ENCODE measurements at places on chromosomes 11 and 22.
A peak's percentile ranks its signal among the peaks of the same experiment; 100 is the strongest.

- no peak for DNase-seq
These were observed 43.6 kb upstream of the FTH1 start for GRCh38 chr11:62010935-62011528.

GRCh38 chr22:37661160-37661924 lies 2.8 kb downstream of the PDXP start:
- no peak for DNase-seq

DNA sequence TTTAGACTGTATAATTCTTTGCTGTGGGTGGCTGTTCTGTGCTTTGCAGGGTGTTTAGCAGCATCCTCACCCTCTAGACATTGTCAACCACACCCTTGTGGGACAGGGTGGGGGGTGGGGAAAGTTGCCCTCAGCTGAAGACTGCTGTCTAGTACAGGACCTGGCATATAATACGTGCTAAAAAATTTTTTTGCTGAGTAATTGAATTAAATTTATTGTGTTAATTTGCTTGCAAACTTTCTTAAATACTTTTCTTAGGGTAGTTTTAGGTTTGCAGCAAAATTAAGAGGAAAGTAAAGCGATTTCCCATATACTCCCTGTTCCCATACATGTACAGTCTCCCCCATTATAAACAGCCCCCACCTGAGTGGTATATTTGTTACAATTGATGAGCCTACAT lies 268.5 kb downstream of the SOX6 start:
- no peak for DNase-seq

DNA sequence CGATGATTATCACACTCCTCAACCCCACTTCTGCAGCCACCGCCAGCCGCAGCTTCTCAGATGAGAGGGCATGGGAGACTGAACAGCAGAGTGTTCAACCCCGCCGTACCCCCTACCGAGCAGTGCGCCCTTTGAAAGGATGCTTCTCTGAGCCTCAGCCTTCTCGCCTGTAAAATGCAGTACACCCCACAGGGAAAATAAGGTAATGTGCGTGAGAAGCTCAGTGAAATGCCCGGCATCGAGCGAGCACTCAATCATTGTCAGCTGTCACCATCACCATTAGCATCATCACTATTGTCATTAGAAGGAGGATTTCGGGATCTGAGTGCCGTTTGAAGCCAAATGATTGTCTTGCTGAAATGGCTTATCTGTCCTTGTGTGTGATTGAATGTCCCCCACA lies 13.6 kb downstream of the TRIM29 start:
- DNase-seq = no peak

DNA sequence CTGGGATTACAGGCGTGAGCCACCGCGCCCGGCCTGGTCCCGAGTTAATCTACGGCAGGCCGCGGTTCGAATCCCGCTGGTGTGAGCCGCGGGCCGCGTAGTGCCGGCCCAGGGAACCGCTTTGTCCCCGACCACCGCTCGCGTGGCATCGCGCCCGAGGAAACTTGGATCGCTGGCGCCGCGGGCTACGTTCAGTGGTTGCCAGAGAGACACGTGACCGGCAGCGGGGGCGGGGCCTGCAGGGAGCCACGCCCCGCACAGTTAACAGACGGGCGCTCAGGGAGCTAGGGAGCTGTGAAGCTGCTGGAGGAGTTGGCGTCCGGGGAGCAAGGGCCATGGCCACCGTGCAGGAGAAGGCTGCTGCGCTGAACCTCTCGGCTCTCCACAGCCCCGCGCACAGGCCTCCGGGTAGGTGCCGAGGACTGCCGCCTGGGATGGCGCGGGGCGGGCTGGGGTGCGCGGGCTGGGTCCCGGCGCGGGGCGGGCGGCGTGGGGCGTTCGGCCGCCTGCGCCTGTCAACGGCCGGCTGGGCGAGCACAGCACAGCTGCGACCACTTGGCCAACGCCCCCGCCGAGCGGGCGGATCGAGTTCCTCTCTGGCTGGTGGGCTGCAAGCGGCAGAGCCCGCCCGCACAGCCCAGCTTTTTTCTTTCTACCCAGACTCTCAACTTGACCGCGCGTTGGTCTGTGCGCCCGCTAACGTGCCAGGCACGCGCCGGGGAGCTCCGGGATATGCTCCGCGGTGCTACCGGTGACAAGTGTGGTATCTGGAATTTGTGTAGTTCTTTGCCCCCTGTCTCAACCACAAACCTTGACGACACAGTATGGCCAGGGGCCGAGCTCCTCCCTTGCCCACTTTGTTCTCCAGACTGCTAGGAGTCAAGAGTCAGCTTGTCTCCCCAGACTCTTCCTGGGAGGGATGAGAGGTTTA lies at the start of gene DEPDC7:
Gene DEPDC7 (plus strand): TSS at position 258 of the 931 bp plus-strand sequence. CDS start 78 bp downstream, at position 336.
- peak; percentile 72 for DNase-seq

- DNase-seq = no peak
These were observed 150.9 kb downstream of the CACNA1I start for GRCh38 chr22:39721206-39722031.

GRCh38 chr22:50626314-50626849 lies 1.6 kb downstream of the ARSA start:
- no peak for DNase-seq

DNA sequence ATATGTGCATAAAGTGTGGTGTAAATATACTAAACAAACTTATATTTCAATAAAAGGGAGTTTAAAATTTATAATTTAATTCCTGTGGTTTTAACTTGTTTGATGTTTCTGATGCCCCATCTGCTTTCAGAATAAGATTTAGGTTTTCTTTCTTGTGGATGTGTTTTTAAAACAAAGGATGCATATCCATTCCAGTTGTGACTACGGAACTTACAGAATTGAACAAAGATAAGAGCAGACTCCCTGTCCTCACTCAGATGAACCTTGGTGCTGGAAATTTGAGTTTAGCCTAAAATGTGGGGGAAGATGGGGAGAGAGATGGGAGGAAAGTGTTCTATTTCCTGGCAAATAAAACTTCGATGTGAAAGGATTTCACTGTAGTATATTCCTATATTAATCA lies 2.5 kb downstream of the FJX1 start:
- DNase-seq = no peak

GRCh38 chr11:8250981-8251615 lies 12.6 kb downstream of the LMO1 start:
- DNase-seq = no peak

GRCh38 chr11:10108915-10109680 lies 184.9 kb downstream of the SBF2 start:
- DNase-seq = no peak

DNA sequence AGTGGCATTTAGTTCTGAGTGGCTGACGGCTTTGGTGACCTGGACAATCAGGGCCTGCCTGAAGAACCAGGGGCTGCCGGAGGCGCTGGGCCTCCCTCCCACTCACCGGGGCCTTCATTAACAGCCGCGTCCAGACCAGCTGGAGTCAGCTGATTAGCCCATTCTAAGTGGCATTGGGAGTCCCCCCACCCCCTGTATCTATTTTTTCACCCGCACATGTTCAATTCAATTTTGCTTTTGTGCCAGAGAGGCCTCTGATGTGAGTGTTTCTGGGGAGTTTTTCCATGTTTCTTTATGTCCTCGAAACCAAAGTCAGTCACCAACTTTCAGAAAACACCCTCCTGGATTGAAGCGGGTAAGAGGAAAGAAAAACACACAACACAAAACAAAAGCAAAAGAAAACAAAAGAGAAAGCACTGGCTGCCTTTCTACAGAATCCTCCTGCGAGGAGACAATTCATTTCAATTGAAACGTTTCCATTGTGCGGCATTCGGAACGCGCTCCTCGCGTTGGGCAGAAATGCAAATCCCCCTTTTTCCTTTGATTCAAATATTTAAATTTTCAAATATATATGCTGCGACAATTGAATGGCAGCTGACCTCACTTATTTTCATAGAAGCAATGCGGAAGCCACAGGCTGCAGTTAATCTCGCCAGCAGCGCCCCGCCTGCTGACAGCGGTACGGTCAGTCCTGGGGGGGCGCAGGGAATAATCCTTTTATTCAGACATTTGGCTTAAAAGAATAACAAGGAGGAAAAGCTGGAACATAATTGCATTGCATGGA lies 17.7 kb downstream of the CDKN1C start:
- DNase-seq = no peak

DNA sequence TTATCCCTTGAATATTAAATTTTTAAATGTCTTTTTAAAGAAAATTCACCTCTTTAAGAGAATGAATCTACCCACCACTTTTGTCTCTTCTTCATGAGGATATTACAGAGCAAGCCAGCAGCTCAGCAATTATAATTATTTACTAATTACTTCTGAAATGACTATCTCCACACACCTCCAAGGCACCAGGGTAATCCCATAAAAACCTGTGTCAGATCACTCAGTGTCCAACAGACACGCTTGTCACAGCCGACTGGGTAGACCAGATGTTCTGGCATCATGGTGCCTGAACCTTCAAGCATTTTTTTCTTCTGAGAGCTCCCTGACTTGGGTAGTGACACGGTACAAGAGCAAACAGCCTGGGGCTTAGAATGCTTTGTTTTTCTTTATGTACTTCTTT lies 61.4 kb downstream of the EFCAB6 start:
- DNase-seq = no peak

GRCh38 chr22:18109410-18110193 lies 1.0 kb upstream of the TUBA8 start:
- DNase-seq = no peak

DNA sequence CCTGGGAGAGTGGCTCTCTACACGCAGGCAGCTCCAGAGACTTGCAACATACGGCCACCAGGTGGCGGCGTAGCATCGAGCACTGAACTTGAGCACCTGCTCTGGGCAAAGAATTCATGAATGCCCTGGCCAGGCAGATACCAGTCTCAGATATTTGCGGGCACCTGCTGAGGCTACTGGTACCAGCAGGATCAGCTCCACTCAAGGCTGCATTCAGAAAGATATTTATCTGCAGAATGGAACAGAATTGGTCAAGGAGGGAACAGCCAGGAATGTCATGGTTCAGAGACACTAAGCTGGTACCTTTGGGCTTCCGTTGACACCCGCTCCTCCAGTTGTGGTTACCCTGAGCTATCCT lies 10.8 kb upstream of the CCDC86 start:
- peak; percentile 66 for DNase-seq

- no peak for DNase-seq
These were observed 2.6 kb downstream of the OVOL1 start for GRCh38 chr11:65789230-65790103.

DNA sequence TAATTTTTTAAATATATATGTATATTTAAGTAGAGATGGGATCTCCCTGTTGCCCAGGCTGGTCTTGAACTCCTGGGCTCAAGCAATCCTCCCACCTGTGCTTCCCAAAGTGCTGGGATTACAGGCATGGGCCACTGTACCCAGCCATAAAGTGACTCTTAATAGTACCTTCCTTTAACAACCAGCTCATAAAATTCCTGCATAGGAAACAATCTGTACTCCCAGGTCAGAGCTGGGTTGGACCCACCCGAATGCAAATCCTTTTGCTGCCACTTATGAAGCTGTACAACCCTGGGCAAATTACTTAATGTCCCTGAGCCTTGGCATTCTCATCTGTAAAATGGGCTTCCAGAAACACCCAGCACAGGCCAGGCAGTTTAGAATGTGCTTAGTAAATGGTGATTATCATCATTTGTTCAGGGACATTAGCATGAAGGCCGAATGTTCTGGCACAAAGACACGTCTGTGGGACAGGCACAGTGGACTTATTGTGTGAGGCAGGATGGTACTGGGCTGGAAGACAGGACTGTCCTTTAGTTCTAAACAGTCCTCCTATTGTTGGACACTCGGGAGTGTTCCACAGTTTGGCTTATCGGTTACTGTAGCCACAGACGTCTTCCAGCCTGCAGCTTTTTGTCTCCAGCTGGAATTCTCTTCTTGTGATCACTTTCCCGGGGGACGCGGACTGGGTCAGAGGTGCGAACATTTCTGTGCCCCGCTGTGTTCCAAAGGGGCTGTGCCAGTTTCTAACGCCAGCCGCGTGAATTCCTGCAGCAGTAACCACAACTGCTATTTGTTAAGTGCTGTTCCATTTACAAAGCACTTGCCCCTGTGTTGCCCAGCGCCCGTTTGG lies 6.0 kb downstream of the PDXP start:
- DNase-seq = no peak

GRCh38 chr22:43289976-43290721 lies 53.0 kb downstream of the SCUBE1 start:
- no peak for DNase-seq

DNA sequence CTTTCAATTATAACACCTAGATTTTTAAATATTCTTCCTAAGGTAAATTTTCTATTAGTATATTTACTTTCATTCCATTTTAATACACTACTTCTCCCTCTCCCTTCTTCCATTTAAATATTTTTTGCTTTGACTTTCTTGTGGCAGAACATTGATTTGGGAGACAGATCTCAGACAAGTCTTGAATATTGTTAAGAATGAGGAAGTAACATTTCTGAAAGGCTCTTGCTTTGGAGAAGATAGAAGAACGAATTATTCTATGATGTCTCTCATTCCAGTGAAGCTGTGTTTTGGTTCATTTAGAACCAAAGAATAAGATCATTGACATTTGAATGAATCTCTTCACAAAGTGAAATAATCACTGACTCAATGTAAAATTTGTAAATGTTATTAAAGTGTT lies 2.4 kb downstream of the IPO7 start:
- no peak for DNase-seq

DNA sequence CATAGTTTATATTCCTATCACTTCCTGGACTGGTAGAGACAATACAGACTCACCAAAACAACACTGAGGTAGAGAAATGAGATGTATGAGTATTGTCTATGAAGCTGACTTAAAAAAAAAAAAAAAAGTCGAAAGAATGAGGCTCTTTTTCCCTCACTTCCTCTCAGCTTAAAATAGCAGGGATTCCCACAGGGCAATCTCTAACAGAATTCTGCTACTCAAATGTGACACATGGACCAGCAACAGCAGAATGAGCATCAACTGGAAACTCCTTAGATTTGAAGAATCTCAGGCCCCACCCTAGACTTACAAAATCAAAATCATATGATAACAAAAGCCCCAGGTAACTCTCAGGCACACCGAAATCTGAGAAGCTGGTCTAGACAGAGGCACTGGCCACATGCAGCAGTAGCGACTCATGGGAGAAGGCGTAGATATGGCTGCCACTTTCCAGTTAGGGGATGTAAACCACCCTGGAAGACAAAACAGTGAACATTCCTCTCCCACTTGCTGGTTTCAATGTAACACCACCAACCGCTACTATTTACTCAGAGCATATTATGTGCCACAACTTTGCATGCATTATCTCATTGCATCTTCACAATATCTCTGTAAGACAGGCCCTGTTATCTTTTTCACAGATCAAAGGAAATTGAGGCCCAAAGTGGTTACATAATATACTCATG lies 128.0 kb downstream of the RBFOX2 start:
- no peak for DNase-seq

DNA sequence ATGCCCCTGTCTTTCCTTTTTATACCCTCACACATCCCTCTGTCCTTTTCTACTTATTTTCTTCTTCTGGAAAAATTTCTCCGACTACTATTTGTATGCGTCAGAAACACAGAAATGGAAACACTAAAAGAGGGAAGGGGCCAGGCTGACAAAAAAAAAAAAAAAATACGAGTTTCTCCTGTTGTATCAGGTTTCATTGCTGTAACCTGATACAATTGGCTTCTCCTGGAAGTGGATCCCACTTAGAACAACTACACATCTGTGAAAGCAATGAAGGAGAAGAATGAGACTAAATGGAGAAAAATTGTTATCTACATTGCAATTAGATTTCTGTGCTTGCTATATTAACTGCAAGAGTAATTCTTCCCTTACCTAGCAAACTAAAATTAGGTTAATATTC lies 393.9 kb downstream of the GUCY1A2 start:
- DNase-seq = no peak

Data from stimulated activated CD4-positive, alpha-beta T cell treated with anti-CD3 and anti-CD28 coated beads, Interleukin-1b, Interleukin-23, amount 100 ng/mL, for 24 hours (primary cell).